ENCODE measurements at places on chromosomes 11 and 22.

DNA sequence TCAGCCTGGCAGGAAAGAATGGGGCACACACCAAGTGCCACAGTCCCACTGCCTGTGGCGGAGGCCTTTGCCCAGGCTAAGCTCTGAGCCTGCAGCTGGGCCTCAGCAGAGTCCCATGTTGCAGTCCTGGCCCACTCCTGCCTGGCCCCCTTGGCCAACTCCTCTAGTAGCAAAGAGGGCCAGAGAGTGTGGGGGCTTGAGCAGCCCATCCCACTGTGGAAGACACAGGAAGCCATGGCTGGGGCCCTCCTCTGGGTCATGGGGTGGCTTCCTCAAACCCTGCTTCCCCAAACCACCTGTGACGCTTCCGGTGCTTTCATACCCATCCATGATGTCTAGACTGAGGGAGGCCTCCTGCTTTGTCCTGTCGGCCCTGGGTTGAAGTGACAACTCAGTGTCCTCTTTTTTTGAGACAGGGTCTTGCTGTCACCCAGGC lies 5.8 kb downstream of the RPS19BP1 start:
- peak; percentile 46 for DNase-seq

GRCh38 chr11:117979481-117980211 lies 6.5 kb upstream of the IL10RA start:
- peak; percentile 43 for DNase-seq

DNA sequence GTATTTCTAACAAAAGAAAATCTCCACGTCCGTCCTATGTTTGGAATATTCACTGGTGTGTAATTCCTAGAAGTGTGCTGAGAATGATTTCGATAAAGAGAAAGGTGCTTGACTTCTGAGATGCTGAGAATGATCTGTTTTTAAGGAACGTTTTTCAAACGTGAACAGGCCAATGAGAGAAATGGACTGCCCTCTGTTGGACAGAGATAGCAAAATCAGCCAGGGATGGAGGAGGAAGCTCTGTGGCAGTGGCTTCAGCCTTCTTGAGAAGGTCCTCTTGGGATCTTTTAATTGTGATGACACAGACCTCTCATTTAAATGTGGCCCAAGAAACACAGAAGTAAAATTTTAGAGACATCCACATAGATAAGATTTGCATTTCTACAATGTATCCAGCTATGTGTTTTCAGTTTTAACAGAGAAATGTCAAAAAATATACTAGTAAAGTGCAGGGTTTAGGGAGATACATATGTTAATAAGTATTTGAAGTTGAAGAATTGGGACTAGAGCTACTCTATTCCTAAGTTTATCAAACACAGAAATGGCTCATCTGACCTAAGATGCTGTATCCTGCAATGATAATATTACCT lies 84.0 kb upstream of the RCN1 start:
- DNase-seq, result peak; percentile 40

DNA sequence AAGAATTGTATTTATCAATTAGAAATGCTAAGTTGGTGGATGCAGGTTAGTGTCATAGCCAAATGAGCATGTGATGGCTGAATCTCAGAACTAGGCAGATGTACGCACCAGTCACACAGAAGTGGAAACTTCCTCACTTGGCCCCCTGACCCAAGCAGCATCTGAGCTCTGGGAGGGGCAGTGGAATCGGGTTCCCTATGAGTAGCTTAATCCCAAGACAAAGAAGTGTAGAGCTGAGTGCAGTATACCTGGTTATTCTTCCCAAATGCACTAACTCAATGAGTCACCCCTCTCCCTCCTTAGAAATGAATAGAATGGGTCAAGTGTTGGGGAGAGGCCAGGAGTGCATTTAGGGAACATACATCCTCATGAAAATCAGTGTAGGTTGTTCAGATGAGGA lies 224.6 kb downstream of the FAT3 start:
- DNase-seq, result no peak

DNA sequence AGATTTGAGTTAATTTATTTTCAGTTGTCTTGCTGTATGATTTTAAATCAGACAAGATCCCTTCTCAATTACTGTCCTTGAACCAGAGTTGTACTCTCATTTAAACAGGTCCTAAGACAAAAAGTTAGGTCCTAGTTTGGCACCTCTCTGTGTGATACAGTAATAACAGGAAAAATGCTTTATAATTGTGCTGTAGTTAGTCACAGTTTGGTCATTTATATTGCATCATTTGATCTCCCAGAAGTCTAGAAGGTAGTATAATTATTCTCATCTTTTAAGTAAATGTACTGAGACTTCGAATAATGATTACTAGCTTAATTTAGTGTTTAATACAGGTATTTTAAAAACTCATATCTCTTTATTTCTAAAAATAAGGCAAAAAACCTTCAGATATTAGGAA lies 18.1 kb upstream of the LUZP2 start:
- DNase-seq, result no peak

- DNase-seq, result no peak
These were observed 123.9 kb upstream of the OPCML start for GRCh38 chr11:133656082-133656635.

- DNase-seq, result no peak
These were observed 32.7 kb upstream of the MICAL2 start for GRCh38 chr11:12077535-12078280.

- DNase-seq, result no peak
These were observed 7.9 kb downstream of the GRAP2 start for GRCh38 chr22:39908737-39909136.

DNA sequence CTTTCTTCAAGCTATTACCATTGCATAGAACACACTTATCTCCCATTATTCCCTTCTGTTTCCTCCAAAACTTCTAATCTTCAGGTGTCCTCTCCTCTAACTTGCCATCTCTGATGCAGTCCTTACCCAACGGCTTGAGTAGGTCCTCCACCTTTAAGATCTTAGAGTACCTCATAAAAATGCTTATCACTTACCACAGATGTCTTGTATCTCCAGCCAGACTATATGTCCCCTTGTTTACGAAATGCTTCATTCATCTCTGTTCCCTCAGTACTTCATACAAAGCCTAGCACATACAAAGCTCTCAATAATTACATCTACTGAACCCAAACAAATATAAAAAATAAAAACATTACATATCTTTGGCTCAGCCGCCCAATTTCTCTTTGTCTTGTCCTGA lies 49.2 kb downstream of the PAK1 start:
- no peak for DNase-seq

- no peak for DNase-seq
These were observed 12.0 kb downstream of the CSTPP1 start for GRCh38 chr11:46948378-46949131.

GRCh38 chr11:62786318-62787004 lies 741 bp upstream of the TMEM179B start:
- DNase-seq, result peak; percentile 90

GRCh38 chr11:21653951-21654421 lies 538.9 kb upstream of the ANO5 start:
- no peak for DNase-seq

DNA sequence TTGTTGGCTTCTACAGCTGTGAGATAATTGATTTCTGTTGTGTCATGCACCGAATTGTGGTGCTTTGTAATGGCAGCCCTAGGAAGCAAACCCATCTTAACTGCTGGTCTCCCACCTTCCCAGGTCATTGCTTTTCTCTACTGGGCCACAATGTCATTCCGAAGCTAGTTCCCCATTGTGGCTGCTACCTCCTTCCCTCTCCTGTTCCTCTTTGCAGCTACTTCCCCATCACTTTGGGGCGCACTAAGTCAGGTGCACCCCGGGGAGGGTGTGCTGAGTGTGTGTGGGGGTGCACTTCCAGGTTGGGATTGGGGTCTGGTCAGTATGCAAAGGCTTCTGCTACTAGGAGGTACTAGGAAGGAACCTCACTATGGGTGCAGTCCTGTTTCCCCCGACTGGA lies 109.3 kb downstream of the ST3GAL4 start:
- DNase-seq, result no peak

GRCh38 chr22:20582520-20583361 lies 75.3 kb downstream of the MED15 start:
- no peak for DNase-seq

GRCh38 chr22:25067851-25068421 lies 115.4 kb downstream of the KIAA1671 start:
- DNase-seq, result peak; percentile 89

GRCh38 chr11:11946180-11946579 lies 62.2 kb downstream of the DKK3 start:
- no peak for DNase-seq

DNA sequence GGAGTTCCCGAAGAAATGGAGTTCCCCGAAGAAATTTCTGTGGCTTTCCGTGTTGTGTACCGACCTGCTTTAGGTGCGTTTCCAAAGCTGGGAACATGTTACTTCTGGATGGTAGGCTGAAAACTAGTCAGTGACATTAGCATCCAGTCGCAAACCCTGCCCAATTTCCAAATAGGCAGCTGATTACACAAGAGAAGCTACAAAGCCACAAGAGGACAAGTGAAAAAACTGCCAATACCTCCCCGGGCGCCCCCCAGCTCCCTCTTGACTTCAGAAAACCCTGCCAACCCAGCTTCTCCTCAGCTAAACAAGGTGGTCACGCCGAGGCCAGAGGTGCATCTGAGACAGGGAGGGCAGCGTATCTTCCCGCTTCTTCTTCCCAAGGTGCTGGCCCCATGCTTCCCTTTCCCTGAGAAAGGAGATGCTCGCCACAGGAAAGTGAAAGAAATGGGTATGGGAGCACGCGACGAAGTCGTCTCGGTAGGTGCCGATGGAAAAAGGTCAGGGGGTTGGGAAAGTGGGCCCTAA lies 551 bp downstream of the AGBL2 start:
- peak; percentile 21 for DNase-seq

DNA sequence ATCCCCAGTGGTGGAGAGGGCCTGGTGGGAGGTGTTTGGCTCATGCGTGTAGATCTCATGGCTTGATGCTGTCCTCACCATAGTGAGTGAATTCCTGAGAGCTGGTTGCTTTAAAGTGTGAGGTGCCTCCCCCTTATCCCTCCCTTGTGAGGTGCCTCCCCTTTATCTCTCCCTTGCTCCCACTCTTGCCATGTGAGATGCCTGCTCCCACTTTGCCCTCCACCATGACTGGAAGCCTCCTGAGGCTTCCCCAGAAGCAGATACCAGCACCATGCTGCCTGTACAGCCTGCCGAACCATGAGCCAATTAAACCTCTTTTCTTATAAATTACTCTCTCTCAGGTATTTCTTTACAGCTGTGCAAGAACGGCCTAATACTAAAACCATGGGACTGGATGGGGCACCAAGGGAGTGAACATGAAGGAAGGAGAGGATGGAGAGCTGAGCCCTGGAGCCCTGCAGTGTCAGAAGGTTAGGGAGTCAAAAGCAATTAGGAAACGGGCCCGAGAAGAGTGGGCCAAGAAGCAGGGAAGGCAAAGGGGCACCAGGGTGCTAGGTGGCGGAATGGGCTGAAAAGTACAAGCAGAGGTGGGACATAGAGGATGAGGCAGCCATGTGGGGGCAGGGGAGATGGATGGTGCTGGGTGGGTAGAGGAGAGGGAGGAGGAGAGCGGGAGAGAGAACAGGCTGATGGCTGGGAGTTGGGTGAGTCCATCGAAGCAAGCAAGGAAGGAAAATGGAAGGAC lies 9.4 kb downstream of the IFITM10 start:
- DNase-seq, result no peak

DNA sequence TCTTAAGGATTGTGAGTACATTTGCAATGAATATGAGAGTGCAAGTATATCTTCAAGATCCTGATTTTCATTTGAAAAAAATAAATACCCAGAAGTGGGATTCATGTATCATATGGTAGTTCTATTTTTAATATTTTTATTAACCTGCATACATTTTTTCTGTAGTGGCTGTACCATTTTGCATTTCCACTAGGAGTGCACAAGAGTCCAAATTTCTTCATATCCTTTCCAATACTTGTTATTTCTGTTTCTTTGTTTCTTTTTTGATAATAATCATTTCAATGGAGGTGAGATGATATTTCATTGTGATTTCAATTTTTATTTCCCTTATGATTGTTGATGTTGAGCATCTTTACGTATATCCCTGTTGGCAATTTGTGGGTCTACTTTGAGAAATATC lies 759.8 kb upstream of the CNTN5 start:
- no peak for DNase-seq

GRCh38 chr22:29715240-29715639 lies 4.6 kb upstream of the CABP7 start:
- no peak for DNase-seq

GRCh38 chr11:103619480-103619879 lies 417.0 kb upstream of the DDI1 start:
- DNase-seq, result no peak

GRCh38 chr11:122178795-122179194 lies 62.8 kb upstream of the BLID start:
- DNase-seq, result no peak

DNA sequence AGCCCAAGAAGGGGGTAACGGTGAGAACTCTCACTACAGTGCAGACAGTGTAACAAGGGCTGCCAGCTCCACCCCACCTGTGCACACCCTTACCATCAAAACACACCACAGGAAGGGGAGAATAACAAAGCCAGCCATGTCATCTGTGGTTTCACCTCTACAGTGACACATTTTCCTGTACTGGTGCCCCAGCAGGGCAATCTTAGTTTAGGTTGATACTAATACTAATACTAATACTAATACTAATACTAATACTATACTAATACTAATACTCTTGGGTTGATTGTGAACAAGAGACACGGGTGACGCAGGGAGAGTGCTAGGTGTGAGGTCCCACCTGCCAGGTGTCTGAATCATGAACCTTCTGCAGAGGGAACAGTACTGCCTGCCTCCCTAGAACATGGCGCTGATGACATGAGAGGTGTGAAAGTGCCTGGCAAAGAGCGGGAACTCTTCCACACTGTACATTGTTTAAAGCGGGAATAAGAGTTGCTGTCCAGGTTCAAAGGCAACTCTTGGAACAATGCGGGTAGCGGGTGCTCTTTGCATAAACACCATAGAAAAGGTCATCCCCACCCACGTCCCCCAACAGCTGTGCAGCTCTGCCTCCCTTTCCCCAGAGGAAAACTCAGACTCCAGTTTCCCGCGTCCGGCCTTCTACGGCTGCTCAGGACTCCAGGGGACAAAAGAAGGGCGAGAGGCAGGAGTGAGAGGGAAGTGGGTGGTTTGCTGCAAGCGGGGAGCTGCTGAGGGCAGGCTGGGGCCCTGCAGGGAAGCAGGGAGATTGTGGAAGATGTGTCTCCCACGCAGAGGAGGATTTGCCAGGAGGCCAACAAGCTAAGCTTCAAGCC lies 25.0 kb upstream of the TMPRSS4 start:
- peak; percentile 87 for DNase-seq

DNA sequence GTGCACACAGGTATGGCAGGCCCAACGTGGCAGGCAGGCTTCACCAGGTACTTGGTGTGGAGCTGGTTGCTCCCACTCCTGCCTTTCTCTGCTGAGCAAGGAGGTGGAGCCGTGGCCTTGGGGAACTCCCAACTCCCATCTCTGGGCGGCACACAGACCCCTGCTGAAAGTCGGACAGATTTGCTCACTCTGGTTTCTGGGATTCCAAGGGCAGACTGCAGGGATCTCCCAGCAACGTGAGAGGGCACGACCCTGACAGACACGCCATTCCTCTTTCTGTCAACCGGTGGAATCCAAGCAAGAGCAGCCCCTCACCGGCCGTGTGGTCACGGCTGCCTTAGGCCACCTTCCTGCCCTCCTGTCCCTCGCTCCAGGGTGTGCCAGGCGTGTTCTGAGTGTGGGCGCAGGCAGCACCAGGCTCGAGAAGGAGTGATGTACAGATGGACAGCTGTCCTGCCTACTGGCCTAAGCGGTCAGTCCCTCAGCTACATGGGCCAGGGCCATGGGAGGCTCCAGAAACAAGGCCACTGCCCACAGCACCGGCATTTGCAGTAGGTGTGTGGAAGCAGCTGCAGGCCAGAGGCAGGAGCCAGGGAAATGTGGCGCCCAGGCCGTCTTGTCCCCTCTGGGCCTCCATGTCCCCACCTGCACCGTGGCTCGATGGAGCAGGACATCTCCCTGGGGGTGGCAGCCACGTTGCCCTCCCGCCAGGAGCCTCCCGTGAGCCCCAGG lies 13.7 kb upstream of the PPARA start:
- no peak for DNase-seq
